ENCODE measurements at places on chromosomes 12 and 14.
A peak's percentile ranks its signal among the peaks of the same experiment; 100 is the strongest.

GRCh38 chr14:70121521-70121920, 67.2 kb downstream of the SLC8A3 start:
- DNase-seq, result no peak

DNA sequence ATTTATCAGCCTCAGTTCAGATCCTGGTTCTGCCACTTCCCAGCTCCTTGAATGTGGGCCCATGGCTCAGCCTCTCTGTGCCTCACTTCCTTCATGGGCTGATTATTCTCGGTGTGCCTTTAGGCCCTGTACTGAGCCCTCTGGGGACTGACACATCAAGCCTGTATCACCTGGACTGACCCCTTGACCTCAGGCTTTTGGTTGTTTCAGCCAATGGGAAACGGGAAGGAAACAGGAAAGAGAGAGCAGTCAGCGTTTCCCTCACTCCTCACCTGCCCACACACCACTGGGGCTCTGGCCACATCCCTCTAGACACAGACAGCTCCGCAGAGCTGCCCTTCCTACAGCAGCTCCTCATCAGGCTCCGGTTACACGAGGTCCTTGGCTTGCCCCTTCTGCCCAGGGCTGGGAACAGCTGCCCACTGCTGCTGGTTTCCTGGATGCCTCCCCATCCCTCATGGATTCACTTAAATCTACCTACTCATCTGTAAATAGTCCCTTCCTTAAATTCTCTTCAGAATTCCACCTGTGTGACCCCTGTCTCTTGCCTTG, 37.0 kb upstream of the ITPR2 start:
- no peak for DNase-seq

GRCh38 chr12:30251546-30251945, 444.1 kb downstream of the IPO8 start:
- DNase-seq, result no peak

- DNase-seq, result no peak
Measured at GRCh38 chr14:36988989-36989388, 183.4 kb downstream of the SLC25A21 start.

DNA sequence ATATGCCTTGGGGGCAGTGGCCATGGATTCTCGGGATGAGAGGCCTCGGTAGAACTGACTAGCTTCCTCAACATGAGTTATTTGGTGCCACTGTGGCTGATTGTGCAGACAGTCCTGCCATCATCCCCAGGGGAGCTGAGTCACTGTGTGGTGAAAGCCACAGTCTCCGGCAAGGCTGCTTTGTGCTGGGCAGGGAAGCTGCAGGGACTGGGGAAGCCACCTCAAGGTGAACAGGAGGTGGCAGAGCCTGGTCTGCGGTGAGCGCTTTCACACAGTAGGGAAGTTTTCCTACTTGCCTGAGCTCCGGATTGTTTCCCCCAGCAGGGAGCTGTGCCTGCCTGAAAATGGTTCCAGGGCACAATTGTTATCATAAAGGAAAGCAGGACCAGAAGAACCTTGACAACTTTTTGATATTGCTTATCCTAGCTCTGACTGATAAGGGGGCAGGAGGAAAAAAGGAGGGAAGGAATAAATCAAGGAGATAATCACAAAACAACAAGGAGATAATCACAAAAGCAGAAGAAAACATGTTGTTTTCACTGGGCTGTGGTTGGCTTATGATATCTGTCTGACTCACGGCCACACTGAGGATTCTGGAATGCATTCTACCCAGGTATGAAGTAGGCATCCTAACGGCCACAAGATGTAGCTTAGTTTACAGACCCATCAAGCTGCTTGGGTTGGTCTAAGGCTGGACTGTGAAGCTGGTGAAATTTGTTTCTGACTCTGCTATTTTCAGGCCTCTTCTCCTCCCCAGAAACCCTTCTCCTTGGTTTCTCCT, 32.2 kb upstream of the GNG2 start:
- DNase-seq, result peak; percentile 15

GRCh38 chr12:14850929-14851663, 7.8 kb upstream of the ART4 start:
- no peak for DNase-seq

- no peak for DNase-seq
Measured at GRCh38 chr14:77063571-77064171, 34.4 kb upstream of the CIPC start.

DNA sequence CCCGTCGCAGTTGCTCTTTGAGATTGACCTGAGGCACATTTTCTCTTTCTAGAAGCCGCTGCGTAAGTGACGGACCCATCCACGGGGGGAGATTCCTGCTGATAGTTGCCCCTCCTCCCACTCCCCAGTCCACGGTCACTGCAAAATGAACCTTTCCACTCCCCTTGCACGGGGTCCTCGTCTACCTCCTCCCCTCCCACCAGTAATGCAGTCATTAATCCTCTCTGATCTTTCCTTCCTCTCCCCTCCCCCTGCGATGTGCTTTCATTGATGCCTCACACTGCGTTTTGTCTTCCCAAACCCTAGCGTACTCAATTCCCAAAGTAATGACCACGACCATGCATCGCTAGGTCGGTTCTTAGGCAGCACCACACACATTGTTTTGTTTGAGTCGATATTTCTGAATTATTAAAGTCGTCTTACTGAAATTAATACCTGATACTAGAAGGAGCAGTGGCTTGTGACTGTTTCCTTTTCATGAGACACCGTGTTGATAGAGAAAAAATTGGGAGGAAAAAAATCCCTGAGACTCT, 857 bp downstream of the ETNK1 start:
- DNase-seq, result no peak

GRCh38 chr14:69841656-69842055, 37.6 kb upstream of the SMOC1 start:
- no peak for DNase-seq

DNA sequence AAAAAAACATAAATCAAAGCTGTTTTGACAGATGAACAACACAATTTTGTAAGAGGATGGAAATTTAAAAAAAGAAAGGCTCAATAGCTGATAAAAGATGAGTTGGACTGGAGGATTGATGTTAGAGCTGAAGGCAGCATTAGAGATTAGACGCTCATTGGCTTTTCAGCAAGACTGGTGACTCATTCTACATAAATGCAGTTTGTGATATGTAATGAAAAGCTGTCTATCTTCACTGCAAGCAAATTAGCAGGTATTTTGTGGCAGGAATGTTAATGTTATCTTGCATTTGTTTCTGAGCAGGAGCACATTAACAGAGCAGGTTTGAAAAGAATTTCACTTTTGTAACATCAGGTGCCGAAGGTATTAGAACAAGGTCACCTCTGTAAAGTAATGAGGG, 442.7 kb upstream of the NOVA1 start:
- no peak for DNase-seq

GRCh38 chr12:63994704-63995103, 150.2 kb downstream of the SRGAP1 start:
- no peak for DNase-seq

DNA sequence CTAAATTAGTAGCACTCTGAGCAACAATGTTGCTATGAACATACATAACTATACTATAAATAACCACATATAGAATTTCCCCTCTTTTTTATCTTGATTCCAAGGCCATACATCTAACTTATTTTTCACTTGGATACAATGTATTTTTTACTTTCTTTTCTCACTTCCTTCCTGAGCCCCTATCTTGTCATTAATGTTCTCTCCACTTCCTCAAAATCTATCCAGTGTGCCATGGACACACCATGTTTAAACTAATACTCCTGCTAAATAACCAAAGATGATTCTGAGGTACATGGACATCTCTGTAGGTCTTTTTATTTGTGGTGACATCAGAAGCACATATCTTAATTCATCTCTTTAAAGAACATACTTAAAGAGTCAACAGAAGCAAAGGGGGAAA, 251.2 kb downstream of the C12orf42 start:
- DNase-seq, result no peak

DNA sequence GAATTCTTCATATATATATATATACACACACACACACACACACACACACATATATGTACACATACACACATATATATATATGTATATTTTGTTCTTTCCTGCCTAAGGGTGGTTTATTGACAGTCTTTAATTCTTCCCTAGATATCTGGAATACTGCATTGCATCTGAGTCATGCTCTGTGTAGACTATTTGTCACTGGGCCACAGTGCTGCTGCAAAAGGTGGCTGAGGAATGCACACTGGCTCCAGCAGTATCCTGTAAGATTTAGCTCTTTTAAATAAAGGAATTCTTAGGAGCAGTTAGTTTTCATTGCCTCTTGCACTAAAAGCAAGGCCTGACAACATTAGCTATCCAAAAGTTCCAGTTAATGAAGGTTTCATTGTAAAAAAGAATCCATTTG, 200.9 kb downstream of the APAF1 start:
- no peak for DNase-seq

GRCh38 chr12:89960607-89961394, 252.2 kb upstream of the ATP2B1 start:
- DNase-seq, result no peak

- DNase-seq, result no peak
Measured at GRCh38 chr14:21939836-21940235, 266.2 kb upstream of the OR4E1 start.

Data from DMS153 (cell line).